Stimulated activated CD4-positive, alpha-beta T cell treated with anti-CD3 and anti-CD28 coated beads, Interleukin-15, amount 100 ng/mL, for 1 hour (primary cell): ENCODE measurements at places on chromosomes 1 and 21.

DNA sequence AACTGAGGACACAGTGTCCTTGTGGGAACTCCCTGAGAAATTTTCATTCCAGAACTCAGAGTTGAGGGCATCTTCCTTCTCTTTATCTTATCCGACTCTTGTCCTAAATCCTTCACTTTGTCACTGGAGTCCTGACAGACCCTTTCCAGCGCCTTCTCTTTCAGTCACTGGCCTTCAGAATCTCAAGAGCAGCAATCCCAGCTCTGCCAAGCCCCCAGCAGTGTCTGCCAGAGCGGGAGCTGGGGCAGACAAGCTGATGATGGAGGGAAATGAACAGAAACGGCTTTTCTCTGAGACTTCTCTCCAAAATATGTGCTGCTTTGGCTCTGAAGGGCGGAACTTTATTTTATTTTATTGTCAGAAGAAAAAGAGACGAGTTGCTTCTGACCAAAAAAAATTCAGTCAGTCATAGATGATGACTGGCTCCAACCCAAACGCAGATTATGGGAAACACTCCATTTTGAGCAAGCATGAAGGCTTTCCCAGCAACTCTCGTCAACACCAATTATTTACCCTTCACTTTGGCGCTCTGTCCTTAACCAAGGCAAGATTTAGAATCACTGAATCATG lies 32.2 kb downstream of the MIS18A start:
- DNase-seq = no peak

- DNase-seq = no peak
Observed at GRCh38 chr1:193256019-193256418, 69.6 kb upstream of the B3GALT2 start.

DNA sequence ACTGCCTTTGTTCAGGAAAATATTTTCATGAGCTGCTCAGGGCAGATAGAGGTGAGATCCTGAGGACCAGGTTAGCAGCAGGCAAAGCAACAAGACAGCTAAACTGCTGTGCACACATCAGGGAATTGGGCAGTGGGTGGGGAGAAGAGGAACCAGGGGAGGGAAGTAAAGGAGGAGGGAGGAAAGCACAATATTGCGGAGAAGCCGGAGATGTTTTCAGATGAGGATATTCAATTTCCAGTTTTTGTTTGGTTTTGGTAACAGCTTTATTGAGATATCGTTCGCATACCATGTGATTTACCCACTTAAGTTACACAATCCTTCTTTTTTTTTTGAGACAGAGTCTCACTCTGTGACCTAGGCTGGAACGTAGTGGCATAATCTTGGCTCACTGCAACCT lies 34.5 kb downstream of the EPHA10 start:
- DNase-seq = no peak

DNA sequence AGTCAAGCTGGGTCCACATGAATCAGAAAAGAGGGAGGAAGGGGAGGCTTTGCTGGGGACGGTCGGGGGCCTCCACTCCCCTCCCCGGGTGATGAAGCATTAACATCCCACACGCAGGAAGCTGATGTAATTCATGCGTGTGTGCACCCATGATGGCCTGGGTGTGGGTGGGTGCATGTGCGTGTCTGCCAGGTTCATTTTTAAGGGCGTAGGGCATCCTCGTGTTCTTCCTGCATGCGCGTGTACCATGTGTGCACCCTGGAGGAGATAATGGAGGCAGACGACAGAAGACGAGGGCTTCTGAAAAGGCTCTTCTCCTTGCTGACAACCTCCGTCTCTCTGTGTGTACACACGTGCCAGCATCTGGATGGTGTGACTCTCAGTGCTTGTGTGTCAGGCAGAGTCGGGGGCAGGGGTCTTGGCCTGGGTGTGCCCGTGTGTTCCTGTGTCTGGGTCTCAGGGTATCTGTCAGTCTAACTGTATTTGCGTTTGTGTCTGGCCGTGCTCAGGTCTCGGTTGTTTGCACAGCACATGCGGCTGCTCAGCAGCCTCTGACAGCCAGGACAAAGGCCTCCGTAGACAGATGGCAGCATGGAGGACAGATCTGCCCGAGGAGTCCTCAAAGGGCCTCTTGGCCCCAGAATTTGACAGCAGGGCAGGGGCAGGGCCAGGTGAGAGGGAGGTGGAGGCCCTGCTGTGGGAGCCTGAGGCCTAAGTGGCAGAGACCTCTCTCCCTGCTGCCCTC lies 2.4 kb downstream of the RAP1GAP start:
- no peak for DNase-seq

GRCh38 chr1:77925956-77926355 lies 37.5 kb downstream of the NEXN start:
- DNase-seq = no peak

- no peak for DNase-seq
Observed at GRCh38 chr1:40344597-40344996, 27.5 kb upstream of the COL9A2 start.

GRCh38 chr1:212529211-212529741 lies 79.3 kb upstream of the ATF3 start:
- DNase-seq = no peak

DNA sequence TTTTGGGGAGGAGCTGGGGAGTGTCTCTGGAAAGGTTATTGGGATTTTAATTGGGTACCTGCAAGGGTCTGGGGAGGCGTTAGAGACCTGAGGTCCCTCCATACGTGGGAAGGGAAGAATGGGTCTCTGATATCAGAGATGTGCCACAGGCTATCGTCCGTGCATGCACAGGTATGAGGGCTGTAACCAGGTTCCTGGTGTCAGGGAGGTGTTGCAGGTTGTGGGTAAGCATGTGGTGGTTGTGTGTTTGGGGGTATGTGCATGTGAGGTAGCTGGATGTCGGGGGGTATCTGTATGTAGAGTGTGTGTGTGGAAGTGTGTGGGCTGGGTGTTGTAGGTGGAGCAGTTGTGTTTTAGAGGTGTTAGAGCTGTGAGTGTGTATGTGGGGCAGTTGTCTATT lies 8.3 kb downstream of the AHDC1 start:
- DNase-seq = no peak
